ENCODE measurements at places on chromosomes 13 and 19.
A peak's percentile ranks its signal among the peaks of the same experiment; 100 is the strongest.

- peak; percentile 47 for DNase-seq
Measured at GRCh38 chr19:47542030-47542475, 27.2 kb upstream of the NAPA start.

GRCh38 chr13:45105895-45106294, 14.4 kb upstream of the GTF2F2 start:
- no peak for DNase-seq

DNA sequence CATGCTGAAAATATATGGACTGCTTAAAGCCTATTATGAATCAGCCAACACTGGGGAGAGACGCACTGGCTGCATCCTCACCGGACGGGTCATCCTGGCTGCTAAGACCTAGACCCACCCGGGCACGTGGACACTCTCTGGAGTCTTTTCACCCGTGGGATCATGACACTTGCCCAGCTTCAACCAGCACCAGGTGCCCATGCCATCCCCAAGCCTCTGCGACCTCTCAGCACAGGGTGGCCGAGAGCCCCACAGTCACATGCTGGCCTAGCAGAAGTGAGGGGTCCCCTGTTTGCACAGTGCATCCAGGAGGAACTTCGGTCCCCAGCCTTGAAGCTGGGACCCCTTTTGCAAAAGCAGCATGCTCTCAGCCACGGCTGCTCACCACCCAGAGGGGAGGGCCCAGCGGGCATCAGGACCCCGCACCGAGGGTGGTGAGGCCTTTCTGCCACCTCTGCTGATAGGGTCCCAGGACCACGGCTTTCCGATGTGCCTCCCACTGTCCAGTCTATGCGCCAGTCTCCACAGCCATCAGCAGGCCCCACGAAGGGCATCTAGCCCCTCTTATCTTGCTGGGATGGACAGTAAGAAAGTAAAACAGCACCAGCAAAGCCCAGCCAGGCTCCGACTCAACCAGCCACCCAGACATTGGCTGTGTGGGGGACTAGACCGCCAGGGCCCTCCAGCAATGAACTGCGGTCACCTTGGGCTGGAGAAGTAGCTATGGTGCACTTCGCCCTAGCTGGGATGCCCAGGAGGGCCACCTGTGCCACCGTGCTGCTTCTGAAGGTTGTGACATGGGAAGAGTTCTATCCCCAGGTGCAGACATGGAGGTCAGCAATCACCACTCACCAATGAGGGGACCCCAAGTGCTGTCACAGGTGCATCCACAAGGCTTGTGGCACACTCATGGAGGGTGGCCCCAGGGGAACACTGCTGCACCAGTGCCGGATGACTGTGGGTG, 73.1 kb downstream of the CEBPG start:
- DNase-seq: no peak

DNA sequence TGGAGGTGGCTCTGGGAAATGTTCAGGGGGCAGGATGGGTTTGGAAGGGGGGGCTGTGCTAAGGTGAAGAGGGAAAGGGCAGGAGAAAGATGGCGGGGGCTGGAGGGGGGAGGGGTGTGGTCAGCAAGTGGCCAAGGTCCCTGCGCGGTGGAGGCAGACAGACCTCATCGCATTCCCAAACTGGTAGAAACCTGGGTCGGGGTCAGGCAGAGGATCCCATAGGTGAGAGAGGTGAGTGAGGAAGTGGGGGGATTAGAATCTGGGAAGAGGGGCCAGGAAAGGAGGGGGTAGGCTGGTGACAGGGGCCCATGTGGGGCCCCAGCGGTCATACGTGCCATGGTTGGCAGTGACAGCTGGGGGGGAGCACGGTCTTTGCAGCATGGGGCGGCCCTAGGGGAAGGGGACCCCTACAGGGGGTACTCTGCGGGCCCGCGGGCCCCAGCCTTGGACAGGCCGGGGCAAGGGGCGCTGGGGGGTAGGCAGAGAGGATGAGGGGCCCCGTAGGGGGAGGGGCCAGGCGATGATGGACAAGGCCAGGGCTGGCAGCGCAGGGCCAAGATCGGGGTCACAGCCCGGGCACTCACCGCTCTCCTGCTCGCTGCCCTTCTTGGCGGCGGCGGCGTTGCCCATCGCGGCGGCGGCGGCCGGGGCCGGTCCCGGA, 514 bp downstream of the PRKACA start:
- DNase-seq: no peak

DNA sequence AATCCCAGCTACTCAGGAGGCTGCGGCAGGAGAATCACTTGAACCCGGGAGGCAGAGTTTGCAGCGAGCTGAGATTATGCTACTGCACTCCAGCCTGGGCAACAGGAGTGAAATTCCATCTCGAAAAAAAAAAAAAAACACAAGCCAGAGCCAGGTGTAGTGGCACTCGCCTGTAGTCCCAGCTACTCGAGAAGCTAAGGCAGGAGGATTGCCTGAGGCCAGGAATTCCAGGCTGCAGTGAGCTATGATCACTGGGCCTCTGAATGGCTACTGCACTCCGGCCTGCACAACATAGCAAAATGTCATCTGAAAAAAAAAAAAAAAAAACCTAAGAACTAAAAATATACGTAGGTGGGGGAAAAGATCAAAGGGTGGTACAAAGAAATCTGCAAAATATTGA, 19.4 kb downstream of the EPS15L1 start:
- DNase-seq: no peak

GRCh38 chr19:45878043-45878794, 7.7 kb downstream of the IRF2BP1 start:
- no peak for DNase-seq

DNA sequence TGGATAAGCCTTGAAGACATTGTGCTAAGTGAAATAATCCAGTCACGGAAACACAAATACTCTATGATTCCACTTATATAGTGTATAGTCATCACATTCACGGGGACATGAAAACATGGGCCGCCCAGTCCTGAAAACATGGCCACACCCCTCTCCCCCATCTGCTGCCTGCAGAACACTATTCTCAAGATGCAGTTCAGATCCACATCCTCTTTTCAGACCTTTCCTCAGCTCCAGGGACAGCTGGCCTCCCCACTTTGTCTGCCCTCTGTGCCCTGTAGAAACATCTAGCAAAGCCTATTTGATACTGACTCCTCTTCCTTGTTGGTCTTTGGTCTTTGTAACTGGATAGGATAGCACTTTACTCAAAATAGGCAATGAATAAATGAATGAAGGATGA, 8.3 kb downstream of the RFX2 start:
- DNase-seq: no peak

DNA sequence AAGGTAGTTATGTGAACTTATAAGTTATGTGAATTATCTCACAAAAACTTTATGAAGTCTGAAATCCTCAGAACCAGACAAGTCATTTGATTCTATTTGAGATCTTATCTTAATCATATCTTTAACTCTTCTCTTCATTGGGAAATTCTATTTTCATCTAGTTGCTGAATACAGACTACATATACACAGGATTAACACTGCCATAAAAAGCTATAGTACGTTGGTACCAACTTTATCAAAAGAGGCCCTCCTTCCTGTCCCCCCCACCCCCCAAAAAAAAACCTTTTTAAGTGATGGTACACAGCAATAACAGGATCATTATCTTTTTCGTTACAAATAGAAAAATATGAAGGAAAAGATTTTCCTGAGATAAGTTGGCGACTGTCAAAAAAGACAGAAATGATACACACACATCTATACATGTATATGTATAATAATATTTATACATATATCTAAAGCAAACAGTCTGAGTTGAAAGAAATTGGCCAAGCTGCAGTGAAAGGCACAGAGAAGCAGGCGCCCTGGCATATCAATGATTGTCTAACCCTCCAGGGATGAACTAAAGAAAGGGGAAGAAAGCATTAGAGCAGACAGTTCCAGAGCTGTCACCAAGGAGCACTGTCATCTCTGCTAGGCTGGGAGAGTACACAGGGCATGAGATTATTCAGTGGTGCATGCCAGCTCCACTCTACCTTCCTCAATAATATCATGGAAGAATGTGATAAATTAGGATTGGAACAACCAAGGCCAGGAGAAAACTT, 116.7 kb downstream of the KLF12 start:
- DNase-seq: no peak

GRCh38 chr19:45403781-45404556, 900 bp downstream of the PPP1R13L start:
- peak; percentile 64 for DNase-seq

DNA sequence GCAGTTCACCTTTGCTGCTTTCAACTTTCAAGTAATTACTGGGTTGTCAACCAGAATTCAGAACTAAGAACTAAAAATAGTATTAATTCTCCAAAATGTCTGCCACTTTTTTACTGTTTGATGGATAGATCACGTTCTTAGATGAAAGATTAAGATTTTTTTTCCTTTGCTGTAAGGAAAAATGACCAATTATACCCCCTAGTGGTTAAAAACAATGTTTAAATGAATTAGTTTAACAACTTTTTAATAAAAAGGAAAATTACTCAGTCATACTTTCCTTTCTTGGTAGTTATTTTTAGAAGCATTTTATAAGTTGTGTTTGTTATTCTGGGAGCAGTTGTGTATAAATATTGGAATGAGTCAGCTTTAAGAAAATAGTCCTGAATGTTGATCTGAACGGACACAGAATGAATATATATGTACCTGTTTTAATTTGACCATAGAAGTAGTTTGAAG, 4.6 kb downstream of the TM9SF2 start:
- no peak for DNase-seq

- no peak for DNase-seq
Measured at GRCh38 chr13:111130116-111130508, 15.0 kb downstream of the ARHGEF7 start.

GRCh38 chr19:11338121-11338520, 1.3 kb downstream of the RAB3D start:
- DNase-seq: no peak

DNA sequence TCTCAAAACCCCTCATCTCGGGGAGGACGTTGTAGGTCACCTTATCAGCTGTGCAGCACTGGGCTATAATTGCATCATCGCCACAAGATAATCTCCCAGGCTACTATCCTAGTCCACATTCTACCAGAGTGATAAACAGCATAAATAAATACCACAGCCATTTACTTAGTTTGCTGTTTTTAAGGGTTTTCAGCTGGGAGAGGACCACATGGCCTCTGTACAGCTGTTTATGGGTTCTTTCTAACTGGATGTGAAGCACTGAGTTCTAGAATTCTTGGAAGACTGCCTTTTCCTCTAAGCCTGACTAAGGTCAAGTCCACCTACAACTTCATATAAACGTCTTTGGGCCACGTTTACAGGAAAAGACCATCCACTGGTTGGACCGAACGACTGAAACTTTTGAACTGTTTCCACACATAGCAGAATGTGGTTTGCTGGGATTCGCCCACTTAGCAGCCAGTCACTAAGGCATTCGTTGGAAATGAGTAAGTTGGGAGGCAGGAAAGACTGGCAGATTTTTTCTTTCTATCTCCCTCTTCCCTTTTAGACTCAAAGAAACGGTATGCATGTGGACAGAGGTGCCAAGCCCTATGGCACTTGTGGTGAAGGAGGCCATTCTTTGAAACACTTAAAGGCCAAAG, 752.5 kb upstream of the SGCG start:
- DNase-seq: no peak

GRCh38 chr13:111461445-111462149, 141.2 kb downstream of the TEX29 start:
- no peak for DNase-seq

DNA sequence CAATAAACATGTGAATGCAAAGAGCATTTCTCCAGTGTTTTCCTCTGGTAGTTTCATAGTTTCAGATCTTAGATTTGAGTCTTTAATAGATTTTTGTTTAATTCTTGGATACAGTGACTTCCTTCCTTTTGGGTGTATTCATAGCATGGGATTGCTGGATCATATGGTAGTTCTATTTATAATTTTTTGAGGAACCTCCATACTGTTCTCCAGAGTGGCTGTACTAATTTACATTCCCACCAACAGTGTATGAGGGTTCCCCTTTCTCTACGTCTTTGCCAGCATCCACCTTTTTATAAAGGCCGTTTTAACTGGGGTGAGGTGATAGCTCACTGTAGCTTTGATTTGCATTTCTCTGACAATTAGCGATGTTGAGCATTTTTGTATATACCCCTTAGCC, 9.3 kb upstream of the CALM3 start:
- no peak for DNase-seq

DNA sequence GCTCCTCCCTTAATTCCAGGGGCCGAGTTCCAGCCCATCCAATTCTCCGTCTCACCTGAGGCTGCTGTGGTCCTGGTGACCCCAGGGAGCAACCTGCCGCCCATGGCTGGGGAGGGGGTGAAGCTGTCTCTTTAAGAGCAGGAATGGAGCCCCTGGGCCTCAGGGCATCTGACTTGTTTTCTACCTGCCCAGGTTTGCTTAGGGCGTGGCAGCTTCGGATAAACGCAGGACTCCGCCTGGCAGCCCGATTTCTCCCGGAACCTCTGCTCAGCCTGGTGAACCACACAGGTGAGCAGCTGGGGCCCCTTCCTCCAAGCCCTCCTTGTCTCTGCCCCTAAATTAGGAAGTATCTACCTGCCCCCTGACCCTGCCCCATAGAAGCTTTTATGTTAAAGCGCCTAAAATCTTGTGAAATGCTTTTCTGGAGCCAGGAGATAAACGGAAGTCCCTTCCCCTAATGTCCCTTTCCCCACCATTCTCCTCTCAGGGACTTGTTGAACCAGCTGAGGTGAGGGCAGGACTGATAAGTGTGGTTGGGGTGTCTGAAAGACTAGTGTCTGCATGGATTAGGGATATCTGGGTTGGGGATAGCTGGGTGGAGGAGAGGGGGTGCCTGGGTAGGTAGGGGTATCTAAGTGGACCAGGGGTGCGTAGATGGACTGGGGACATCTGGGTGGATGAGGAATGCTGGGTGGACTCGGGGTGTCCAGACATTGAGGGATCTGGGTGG, 614 bp downstream of the FXYD3 start:
- no peak for DNase-seq

- DNase-seq: no peak
Measured at GRCh38 chr13:77497350-77497749, 38.2 kb upstream of the SCEL start.

DNA sequence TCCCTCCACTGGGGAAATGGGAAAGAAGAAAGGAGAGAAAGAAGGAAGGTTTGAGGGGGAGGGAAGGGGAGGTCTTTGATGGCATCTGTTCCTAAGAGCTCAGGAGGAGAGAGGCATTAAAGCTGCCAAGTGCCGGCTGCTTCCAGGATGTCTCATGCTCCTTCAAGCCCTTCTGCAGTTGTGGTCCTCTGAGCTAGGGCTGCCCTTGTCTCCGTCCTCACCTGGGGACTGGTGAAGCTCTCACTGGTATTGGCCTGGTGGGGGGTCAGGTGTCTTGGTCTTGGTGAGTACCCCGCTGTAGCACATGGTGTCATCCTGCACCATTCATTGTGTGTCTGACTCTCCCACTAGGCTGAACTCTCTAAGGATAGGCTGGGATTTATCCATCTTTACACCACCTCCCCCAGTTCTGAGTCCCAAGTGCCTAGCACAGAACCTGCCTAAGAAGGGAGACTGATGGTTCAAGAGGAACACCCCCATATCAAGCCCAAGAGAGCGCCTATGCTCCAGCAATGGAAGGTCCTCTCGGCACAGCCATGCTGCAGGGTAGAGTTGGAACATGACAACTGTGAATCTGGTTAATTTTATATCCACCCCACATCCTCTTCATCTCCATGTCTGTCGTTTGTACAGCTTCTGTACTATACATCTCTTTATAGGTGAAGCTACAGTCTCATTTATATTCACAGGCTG, 83.7 kb downstream of the AKAP11 start:
- DNase-seq: no peak

Data from fibroblast of skin of scalp (primary cell).